ENCODE measurements at places on chromosomes 16 and 17.
A peak's percentile ranks its signal among the peaks of the same experiment; 100 is the strongest.

- no peak for DNase-seq
These were observed 22.0 kb downstream of the MYO1D start for GRCh38 chr17:32854832-32855389.

- no peak for DNase-seq
These were observed 2.4 kb downstream of the NUP93 start for GRCh38 chr16:56732366-56732765.

GRCh38 chr17:82301916-82302567 lies 15.4 kb downstream of the CD7 start:
- DNase-seq, result no peak

DNA sequence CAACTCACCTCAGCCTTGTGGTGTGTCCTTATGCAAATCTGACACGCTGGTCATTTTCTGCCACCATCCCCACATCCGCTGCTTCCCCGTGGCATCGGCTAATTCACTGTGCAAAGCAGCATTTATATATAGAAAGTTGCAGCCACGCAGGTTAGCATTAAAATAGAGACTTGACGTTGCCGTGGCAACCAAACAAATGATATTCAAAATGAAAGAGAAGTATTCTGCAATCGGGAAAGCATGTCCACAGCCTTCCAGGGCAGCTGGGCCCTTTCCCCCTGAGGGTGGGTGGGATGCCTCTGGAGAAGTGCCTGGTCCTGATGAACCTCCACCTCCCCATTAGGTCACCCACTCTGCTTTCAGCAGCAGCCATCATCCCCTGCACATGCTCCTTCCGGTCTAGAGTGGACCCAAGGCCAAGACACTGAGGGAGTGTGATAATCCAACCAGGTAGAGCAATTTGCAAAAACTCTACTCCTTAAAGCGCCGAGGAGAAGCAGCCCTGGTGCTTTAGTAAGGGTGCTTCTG lies 138.7 kb downstream of the GAS7 start:
- DNase-seq, result no peak

- no peak for DNase-seq
These were observed 42.5 kb upstream of the ASIC2 start for GRCh38 chr17:33335491-33336173.

DNA sequence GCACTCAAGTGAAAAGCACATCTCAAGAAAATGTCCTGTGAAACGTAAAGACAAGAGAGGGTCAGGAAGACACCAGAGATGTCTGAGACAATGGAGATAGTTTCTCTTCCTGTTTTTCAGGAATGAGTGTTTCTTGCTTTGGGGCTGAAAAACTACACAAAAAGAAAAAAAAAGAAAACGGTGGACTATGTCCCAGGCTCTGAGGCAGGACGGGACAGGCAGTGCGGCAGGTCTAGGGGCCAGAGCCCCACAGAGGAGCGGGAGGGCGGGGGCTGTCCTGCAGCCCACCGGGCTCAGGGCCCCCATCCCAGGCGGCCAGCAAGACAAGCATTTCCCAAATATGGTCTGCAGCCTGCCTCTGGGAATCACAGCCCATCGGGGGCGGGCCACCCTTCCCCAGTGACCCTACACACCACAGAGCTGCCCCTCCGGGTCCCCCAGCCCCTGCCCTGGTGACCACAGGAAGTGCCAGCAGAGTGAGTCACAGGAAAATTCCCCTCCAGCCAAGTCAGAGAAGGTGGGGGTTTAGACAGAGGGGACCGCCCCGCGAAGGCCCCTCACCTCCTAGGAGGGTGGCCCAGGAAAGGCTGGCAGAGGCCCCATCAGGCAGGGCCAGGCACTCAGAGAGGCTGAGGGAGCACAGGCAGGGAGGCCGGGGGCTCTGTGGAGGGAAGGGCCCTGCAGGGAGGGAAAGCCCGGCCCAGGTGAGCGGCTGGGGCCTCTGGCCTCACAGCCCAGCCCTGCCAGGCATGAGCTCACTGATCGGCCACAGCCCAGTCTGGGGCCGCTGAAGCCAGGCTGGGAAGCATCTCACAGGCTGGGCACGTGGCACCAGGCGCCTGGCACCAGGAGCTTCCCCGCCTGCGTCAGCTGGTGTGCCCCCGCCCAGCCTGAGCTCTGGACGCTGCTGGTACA lies 6.3 kb downstream of the BCAR1 start:
- DNase-seq, result no peak

DNA sequence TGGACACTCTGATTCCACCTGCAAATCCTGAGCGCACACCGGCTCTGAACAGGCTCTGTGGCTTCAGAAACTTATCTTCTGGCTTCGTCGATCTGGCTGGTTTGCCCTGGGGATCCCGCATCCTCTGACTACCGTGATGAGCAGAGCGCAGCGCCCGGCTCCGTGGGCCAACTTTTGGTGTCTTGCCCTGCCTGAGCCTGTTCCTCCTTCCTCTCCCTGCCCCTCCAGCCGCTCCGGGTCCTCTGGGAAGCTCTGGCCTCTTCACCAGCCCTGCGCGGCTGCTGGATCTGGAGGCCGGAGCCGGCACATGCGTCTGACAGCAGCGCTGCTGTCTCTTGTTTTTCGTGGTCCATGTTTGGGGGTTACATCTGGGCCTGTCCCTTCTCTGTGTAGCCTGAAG lies 65.6 kb downstream of the JPH3 start:
- DNase-seq, result no peak

DNA sequence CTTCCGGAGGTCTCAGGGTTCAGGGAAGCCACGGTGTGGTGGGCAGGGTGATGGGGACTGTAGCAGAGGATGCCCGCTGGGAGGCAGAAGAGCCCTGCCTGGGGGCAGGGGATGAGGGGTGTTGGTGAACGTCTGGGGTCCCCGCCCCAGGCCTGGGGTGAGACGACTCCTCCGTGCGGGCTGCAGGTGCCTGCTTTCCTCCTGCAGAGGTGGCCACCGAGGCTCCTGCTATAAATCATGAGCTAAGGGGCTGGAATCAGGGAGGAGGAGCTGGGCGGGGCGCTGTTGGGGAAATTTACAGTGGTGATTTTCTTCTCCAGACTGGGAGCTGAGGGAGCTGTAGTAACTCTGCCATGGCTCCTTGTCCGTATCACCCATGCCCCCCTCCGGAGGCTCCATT lies 167.0 kb downstream of the MRM1 start:
- no peak for DNase-seq

DNA sequence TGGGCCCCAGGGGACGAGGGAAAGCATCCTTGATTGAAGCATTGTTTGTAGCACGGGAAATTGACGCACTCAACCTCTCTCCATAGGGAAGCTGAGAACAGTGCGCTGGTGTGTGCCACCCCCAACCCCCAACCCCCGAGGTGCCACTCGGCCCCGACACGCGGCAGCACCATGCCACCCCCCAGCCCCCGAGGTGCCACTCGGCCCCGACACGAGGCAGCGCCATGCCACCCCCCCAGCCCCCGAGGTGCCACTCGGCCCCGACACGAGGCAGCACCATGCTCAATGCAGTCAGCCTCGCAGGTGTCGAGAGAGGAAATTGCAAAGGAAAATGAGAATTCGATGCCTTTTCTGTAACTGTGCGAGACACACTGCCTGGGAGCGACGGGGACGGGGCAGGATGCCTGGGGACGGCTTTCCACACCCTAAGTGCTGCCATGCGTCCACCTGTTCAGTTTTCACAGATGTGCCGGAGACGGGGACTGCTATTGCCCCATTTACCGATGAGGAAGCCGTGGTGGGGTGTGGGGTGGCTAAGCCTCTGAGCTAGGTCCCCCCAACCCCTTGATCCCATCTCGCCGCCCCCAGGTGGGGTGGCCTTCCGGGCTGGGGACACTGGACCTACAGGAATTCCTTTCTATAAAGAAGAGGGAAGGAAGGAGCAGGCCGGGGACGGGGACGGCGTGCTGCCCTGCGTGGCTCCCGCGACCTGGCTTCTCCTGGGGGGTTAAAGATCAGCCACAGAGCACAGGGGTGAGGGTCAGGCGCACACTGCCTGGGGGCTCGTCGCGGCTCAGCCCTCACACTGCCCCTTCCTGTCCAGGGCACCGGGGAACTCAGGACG lies 9.8 kb downstream of the CBFA2T3 start:
- DNase-seq, result no peak

- DNase-seq, result peak; percentile 96
These were observed 38.4 kb downstream of the TNFRSF13B start for GRCh38 chr17:16933317-16934132.

DNA sequence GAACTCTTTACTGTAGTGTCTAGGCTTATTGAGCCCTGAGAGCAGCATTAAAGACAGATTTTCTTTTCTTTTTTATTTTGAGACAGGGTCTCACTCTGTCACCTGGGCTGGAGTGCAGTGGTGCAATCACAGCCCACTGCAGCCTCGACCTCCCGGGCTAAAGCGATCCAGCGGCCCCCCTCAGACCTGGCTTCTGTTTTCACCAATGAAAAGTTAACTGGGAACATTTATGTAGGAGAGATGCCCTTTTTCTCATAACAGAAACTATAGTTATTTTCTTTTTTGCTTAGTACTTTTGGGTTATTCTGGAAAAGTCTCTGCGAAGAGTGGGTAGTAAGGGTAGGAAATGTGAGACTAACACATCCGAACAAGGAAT lies 1.5 kb downstream of the MAP1LC3B start:
- DNase-seq, result no peak

DNA sequence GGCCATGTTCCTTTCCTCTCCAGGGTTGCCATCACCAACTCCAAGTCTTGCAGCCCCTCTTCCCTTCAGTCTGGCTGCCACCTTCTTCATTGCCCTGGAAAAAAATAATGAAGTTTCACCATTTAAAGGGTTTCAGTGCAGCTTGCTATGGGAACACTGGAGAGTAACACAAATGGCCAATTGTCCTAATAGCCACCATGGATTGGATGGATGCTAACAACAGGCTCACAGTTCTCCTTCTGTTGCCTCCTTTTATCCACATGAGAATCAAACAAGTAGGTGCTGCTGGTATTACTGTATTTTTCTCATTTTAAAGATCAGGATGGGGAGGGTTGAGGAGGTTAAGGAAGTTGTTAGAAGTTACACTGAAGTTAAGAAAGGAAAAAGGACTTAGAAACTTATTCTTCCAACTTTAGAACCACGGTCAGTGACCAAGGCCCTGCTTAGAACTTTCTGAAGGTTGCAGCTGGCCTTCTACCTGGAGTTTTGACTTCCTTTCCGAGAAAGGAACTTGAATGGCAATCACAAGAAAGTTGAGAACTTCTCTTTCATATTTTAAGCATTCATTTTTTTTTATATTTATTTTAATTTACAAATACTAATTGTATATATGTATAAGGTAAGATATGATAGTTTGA lies 198.0 kb upstream of the MAF start:
- no peak for DNase-seq

- no peak for DNase-seq
These were observed 30.5 kb downstream of the CDH13 start for GRCh38 chr16:82657239-82657638.

DNA sequence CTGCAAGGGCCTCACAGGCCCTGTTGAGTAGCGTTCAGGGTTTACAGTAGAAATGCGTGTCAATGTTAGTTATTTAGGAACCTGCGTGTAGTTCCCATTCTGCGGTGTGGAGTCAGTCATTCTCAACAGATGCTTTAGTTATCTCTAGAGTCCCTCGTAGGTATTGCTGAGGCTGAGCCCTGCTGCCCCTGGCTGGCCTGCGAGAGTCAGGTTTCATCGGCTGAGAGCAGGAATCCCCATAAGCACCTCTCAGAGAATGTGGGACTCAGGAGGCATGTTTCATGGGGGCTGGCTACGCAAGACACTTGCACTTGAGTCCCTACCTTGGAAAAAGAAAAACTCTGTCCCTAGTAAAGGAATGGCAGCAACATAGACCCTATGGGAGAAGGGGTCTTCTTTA lies 347.5 kb upstream of the ASIC2 start:
- no peak for DNase-seq

- no peak for DNase-seq
These were observed 14.2 kb upstream of the KREMEN2 start for GRCh38 chr16:2949705-2950352.

DNA sequence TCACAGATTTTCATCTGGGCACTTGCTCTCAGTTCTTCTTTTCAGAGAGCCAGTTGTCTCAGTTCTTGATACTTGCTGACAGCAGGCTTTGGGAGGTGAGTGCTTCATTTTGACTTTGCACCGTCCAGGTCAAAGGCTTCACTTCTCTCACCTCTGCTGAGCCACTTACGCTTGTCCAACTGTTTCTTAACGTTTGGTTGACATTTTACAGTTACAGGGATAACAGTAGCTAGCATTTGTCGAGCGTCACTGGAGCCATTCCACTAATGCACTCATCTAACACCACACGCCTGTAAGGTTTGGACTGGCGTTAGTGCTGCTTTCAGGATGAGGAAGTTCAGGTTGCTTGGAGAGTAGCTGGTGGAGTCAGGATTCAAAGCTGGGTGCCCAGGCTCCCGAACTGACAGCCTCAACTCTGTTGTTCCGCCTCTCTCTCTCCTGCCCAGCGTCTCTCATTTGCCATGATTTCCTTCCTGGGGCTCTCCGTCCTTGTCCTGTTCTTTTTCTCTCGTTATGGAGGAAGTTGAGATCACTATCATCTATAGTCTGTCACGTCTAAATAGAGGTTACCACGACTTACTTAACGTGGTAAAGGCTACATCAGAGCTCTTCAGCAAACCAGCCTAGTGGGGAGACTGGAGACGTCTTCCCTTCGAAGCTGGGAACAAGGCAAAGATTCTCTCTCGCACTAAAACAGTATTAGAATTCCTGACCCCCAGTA lies 220.8 kb downstream of the RPTOR start:
- no peak for DNase-seq

DNA sequence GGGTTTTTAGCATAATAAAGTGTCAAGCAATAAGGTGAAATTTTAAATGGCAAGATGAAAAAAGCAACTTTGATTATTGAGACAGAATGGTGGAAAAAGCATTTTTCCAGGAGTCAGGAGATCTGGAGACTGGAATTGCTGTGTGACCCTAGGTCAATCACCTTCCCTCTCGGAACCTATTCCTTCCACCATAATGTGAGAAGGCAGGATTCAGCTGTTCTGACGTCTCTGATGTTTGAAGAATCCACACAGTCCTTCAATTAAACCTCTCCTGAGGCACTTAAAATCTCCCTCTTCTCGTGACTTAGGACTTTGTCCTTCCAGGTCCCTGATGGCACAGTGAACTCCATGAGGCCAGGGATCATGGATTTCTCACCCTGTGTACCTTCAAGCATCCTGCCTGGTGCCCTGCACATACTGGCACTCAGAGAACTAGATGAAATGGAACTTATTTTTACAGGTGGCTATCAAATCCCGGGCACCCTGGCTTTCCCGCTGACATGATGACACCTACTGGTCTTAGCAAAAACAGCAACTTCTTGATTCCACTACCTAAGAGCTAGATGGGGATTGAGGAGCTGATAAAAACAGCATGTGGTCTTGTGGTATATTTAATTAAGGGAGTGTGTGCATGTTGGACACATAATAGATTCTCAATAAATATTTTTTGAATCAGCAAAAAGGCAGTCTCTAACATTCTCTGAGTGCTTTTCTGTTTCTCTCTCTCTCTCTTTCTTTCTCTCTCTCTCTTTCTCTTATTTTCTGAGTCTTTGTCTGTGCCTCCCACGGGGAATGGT lies 2.3 kb upstream of the CCDC182 start:
- peak; percentile 75 for DNase-seq
